ENCODE measurements at places on chromosomes 7 and 10.

DNA sequence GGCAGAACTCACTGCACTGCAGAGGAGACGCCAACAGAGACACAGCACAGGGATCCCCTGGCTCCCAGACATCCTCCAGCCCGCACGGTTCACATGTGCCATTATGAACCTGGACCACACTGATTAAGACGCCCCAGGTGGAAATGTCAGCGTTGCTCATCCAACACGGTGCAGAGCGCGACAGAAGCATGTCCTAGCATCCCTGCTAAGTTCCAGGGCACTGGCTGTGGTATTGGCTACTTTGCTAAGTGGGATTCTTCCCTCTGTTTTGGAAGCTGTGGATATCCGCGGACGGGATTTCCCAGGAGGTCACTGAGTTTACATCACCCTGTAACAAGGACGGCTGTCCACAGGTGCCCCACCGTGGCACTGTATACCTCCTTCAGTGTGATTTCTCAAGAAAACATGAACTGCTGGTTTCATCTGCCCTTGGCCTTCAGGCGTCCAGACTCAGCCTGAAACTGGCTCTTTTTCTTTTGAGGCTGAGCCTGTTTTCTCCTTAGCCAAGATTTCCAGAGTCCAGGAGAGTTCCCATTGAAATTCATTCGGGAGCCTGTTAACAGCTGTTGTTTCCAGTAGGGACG lies 324.0 kb downstream of the WDR37 start:
- DNase-seq = no peak

DNA sequence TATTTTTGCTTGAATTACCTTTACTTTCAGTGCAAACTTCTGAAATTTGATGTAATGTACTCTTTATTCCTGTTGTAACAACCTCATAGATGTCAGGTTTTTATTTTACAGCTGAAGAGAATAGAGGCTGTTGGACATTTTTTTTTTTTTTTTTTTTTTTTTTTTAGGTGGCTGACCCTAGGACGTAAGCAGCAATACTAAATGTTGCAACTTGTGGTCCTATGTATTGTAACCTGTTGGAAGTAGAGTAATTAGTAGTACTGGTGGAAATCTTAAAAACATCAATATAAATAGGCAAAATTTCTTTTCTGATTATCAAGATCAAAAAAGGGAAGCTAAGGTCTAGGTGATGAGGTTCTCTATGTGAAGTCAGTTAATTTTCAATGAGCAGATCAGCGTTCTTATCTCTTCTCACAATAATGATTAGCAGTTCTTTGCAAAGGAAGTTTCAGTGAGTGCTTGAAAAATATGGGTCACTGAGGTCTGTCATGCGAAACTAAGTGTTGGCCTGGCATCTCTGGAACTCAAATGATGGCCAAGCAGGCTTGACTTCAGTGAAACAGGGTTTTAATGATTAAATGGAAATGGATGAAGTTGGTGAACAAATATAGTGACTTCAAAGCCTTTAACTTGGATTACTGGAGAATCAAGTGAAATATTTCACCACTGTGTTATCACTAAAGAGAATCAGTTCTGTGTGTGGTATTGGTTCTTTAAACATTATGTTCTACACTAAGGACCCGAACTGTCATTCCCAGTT lies 42.7 kb downstream of the BICC1 start:
- no peak for DNase-seq

DNA sequence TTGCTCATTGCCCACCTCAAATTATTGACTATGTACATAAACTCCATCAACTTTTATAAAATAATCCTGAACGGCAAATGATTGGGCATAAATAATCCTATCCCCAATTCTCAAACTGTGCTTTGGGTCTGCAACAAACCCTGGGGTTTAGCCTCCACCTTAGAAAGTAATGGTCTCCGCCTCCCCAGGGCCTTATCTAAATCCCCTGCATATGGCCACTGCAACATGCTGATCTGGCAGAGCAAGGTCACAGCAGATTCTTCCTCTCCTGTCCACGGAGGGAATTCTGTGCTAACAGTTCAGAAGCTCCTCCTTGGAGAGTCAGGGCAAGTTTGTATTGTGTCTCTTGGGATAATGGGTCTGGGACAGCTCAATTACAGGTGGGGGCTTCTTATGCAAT lies 18.4 kb downstream of the FXYD4 start:
- DNase-seq = no peak

DNA sequence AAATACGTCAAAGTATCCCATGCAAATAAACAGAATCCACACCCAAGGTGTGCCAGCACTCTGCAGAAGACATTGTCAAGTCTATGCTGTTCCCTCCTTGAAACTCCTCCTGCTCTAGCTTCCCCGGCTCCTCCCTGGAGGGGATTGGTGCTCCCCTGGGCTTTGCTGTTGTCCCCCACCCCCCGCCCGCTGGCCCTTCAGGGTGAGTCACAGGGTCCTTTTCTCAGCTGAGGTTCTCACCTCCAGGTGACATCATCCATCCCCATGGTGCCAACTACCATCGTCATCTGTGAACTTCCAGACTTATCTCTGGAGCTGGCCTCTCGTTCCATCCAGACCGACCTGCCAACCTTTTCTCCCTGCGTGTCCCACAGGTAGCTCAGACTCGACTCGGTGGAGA lies 77.0 kb downstream of the ITIH5 start:
- DNase-seq = no peak

GRCh38 chr7:91541641-91542040 lies 277.4 kb downstream of the FZD1 start:
- DNase-seq = no peak

DNA sequence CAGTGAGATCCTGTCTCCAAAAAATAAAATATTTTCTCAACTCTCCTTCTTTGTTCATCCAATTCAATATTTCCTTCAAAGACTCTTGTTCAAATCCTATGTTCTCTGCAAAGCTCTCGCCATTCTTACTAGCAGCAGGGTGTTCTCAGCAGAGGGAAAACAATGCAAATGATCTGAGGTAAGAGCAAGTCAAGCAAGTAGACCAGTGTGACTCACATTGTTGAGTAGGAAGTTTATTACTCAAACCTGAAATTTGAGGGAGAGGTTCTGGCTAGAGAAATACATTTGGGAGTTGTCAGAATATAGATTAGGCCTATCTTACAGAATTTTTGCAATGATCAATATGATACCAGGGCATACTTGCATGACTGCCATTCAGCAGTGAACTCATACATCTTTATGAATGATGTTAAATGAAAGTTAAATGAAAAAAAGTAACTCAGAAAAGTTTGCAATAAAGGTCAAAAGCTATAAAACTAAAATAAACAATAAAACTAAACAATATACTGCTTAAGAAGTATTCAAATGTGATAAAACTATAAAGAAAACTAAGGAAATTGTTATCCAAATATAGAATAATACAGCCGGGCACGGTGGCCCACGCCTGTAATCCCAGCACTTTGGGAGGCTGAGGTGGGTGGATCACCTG lies 5.8 kb downstream of the IDE start:
- DNase-seq = no peak

DNA sequence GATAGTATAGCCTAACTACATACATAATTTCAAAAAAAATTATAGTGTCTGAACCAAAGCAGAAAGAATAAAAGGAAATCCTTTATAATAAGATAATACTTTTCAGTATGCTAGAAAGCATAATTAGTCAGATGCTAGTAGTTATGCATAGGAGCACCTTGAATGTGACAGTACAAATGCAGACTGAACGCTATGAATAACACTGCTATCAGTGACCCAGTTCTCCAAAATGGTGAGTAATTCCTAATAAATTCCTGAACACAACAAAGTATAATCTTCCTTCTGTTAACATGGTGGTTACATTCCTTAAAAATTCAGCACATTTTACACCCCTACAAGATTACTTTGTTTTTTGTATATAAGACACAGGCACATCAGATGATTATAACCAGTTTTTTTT lies 1.2 kb upstream of the CHPF2 start:
- no peak for DNase-seq

DNA sequence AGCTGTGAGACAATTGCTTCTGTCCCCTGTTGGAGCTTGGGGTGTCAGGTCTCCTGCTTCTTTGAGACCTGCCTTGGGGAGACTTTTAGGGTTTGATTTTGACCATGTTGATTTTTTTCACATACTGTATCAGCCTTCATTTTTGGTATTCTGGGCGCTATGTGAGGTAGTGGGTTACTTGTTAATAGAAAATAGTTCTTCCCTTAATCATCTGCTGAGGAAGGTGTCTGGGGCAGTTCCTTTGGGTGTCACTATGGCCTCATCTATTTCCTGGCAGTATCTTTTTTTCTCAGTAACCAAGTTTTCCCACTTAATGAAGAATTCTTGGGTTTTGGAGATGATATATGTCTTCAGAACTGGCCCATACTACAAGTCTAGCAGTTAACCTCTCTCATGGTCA lies 4.6 kb upstream of the NOLC1 start:
- no peak for DNase-seq

DNA sequence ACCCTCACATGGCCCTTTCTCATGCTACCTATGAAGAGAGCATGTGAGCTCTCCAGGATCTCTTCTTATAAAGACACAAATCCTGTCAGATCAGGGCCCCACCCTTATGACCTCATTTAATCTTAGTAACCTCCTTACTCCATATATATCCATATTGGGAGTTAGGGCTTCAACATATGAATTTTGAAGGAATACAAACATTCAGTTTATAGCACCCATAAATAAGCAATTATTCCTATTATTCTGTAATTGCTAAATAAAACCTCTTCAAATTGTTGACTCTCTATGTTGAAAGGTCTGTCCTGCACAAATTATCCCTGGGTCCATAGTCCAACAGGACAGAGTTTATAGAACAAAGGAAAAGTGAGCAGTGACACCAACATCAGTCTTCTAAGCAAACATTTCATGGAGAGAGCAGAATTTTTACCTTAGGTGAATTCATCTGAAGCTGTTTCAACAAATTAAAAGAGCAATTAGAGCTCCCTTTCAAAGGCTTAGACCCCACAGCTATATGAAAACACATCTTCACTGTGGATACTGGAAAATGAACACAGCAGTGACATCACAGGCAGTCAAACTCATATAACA lies 12.2 kb downstream of the DOCK4 start:
- DNase-seq = peak; percentile 36

DNA sequence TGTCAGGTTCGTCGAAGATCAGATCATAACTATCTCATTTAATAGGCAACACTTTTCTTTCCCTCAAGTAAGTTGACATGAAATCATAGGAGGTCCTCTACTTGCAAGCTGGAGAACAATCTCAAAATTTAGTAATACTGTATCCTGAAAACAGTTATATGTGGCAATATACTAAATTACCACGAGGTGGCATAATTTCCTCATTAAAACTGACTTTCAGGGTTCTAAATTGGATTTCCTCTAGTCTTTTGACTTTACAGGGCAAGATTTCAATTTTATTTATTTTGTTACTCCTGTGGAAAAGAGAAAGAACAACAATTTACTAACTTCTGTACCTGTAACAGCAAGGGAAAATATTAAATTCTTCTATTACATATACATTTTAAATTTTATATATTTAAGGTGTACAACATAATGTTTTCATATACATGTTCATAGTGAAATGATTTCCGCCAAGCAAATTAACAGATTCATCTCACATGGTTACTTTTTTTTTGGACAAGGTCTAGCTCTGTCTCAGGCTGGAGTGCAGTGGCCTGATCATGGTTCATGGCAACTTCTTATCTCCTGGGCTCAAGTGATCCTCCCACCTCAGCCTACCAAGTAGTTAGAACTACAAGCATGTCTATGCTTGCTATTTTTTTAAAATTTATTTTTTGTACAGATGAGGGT lies 53.4 kb upstream of the CYP2C18 start:
- DNase-seq = peak; percentile 25

DNA sequence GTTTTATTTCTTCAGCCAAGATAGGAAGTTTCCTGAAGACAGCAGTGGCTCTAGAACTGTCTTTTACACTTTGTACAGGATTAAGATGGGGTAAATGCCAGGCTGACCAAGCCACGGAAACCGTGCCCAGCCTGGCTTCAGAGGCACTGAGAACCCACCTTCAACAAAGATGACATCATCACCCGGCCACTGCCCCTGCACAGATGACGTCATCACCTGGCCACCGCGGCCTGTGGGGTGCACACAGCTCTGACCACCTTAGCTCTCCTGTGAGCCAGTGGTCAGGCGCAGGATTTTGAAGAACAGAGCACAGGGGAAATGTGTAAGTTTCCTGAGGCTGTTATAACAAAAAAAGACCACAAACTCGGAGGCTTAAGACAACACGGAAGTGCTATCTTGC lies 486.4 kb upstream of the MKI67 start:
- no peak for DNase-seq

DNA sequence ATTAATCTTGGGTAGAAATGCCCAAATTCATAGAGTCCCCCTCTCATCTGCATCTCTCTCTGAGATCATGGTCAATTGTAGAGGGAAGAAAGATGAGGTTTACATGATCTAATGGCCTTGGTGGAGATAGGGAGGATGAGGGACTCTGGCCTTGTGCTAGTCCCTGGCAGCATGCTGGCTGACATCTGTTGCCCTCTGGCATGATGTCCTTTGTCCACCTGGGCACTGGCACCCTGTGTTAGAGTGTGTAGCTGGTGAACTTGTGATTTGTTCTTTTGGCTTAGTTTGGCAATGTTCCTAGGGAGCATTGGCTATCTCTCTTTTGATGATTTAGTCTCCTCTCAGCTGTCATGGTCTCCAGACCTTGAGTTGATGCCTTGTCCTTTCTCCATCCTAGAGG lies 103.2 kb downstream of the DYNC1I1 start:
- DNase-seq = no peak

DNA sequence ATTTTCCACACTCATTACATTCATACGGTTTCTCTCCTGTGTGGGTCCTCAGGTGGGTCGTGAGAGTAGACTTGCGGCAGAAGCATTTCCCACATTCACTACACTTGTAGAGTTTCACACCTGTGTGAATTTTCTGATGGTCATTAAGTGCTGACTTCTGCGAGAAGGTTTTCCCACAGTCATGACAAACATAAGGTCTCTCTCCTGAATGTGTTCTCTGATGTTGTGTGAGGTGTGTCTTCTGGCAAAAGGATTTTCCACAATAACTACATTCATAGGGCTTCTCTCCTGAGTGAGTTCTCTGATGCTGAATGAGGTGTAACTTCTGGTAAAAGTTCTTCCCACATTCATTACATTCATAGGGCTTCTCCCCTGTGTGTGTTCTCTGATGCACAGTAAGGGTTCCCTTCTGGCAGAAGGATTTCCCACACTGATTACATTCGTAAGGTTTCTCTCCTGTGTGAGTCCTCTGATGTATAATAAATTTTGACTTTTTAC lies 15.1 kb downstream of the ZNF12 start:
- no peak for DNase-seq

- DNase-seq = peak; percentile 20
These were observed 18.8 kb downstream of the CDC123 start for GRCh38 chr10:12214763-12215218.

DNA sequence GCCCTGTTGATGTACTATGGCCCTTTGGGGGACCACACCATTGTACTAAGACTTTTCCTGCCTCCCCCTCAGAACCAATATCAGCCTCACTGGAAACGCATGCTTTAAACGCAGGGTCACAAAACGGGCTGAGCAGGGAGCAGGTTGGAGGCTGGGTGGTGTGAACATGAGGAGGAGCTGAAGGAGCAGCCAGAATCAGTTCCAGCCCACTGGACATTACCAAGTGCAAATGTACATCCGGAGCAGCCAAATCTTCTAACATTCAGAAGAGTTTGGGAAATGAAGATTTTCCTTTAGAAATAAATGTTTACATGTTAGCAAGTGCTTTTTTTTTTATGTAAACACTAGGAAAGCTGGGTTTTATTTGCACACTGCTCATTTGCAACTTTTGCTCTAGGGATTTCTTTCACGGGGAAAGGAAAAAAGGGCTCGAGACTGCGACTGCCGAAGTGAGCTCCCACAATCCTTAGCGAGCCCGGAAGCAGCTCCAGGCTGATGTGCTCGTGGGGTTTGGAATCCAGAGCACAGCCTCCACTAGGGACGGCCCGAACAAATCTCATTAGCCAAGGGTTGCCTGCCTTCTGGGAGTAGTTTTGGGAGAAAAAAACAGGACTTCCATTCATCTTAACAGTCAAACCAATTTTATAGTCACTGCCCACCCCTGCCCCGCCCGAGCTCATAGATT lies 108.0 kb upstream of the YAE1 start:
- DNase-seq = no peak
